ENCODE measurements at places on chromosomes 6 and 20. TPM values are rescaled to one million over a fixed set of nuclear protein-coding genes. Genes with fewer than 3 reads are reported as not detected.

DNA sequence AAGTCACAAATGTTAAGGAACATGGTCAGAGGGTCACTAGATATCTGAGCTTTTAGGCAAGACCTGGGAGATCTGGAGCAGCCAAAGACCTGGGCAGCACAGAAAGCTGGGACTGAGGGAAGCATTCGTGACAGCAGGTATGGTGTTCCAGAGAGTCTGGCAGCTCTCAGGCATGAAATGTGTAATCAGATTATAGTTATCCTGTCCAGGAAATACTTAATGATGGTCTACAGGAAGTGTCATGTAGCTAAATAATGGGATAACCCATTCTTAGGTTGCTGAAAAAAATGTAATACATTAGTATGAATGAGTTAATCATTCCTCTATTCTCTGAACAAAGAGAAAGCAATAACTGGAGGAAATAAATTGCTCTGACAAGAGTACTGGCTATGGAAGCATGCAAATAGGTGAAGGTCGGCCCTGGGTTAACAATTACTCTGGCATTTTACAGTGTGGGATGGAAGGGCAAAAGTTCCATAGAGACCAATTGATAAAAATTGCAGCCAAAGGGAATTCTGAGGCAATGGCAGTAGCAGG, 740.5 kb downstream of the CBLN4 start:
- DNase-seq: no peak

GRCh38 chr6:87745966-87746721, 44.1 kb upstream of the AKIRIN2 start:
- no peak for DNase-seq

The C6orf141 gene
- 2.6 TPM for total RNA-seq

DNA sequence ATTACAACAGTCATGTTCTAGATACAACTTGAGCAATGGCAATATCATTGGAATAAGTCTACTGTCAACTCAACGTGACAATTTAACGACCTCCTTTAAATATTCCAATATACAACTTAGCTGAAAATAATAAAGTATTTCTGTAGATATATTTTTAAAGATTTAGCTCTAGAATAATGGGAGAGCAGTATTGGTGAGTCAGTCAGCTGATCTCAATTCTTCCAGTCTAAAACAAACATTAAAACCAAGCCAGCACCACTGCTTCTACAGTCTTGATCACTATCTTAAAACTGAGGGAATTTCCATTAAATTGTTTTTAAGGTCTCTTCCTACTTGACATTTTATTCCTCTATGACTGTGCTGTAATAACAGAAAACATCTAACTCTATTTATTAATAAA, 38.2 kb downstream of the NOL7 start:
- no peak for DNase-seq

Data from H4 (cell line).